ENCODE measurements at places on chromosomes 11 and 22.

DNA sequence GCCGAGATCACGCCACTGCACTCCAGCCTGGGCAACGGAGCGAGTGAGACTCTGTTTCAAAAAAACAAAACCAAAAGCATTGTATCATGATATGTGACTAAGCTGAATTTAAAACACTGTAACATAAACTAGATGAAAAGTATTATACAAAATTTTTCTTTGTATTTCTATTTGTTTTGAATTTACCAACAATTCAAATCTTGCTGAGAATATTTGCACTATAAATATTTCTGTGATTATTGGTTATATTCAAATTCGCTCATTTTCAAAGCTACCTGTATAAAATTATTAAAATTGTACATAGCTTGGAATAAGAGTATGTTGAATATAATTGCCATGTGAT, 101.9 kb upstream of the SERPIND1 start:
- DNase-seq = no peak

DNA sequence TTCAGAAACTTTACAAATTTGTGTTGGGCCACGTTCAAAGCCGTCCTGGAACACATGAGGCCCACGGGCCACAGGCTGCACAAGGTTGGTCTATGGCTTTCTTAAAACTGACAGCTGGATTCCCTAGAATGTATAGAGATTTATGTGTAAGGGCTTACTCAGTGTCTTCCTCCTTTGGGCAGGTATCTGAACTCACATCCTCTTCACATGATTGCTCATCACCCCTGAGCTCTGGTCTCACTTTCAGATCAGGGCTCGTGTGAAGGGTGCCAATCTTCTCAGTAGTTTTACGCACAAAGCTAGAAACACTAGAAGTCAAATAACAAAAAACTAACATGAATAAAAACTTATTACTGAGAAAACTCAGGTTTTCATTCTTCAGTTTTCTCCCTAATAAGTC, 27.1 kb downstream of the HPS5 start:
- DNase-seq = no peak

DNA sequence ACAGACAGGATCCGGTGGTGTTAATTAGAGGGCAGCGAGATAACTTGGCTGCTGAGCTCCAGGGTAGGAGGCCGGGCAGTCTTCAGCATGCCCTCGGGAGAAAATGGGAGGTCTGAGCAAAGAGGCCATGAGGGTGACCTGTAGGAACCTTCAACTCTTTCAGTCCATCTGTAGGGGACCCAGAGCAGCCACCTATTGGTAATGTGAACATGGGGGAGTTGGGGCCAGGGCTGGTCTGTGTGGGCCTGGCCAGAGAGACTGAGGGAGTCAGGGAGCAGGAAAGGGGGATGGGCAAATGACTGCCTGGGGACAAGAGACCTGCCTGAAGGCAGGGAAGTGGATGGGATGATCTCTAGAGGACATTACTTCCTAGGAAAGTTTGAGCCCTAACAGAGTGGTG, 101.0 kb upstream of the NNMT start:
- no peak for DNase-seq

DNA sequence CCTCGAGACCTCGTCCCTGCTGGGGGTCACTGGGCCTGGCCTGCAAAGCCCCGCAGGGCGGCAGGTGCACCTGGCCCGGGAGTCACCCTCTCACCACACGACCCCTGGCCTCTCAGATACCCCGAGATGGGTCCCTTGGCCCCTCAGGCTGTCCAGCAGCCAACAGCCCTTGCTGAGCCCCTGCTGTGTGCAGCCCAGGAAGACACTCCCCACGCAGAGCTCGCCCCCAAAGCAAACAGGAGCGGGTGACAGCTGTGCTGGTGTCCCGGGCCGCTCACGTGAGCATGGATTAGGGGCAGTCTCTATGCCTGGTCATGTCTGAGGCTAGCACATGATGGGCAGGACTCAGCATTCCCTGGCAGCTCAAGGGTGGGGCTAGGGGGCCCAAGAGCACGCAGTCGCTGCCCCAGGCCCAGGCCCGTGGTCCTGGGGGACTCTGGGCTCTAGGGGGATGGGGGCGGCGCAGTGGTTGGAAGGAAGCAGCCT, 31.3 kb downstream of the WNT7B start:
- DNase-seq = no peak

DNA sequence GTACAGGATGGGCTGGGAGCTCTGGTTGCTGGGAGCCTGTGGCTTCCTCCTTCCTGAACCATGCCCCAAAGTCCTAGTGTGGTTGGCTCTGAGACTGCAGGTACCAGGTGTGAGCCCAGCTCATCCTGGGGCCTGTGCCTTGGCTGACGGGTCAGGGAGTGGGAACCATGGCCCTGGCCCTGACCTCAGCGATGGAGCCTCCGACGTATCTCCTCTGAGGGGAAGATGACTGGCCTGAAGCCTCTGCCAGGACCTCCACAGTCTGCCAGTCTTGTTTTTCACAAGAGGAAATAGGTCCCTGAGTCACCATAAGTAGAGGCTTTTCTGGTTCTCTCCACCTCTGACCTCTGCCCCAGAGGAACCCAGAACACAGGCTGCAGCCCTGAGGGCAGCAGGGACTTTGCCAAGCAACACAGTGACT, 3.4 kb downstream of the RCE1 start:
- DNase-seq = no peak

GRCh38 chr22:37418627-37419369, 8.5 kb downstream of the ELFN2 start:
- no peak for DNase-seq

DNA sequence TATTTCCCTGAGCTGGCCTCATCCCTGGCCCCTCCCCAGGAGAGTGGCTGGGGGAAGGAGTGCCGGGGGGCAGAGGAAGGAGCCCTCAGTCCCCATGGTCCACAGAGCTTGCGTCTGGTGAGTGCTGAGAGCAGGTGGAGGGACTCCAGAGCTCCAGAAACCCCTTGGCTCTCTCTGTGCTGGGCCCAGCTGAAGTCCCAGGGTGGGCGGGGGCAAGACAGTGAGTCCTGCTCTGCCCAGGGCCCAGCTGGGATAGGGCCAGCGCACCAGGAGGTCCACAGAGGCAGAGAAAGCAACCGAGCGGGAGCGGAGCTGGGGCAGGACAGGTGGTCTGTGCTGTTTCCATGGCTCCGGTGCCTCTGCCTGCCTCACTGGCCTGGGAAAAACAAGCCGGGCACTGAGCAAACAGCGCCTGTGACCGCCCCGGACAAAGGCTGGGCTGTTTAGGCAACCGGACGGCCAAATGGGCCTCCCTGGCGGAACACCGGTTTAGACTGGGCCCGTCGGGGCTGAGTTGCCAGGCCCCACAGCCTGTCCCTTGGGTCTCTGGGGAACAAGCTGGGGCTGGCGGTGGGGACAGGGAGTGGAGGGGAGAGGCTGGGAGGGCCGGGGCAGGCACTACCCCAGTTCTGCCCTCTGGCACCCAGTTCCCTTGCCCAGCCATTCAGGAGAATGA, 34.1 kb upstream of the WNT7B start:
- DNase-seq = no peak

- peak; percentile 33 for DNase-seq
These were observed 37.2 kb downstream of the SLC35F2 start for GRCh38 chr11:107821199-107821927.

GRCh38 chr11:905952-906351, 4.7 kb downstream of the CHID1 start:
- DNase-seq = no peak

DNA sequence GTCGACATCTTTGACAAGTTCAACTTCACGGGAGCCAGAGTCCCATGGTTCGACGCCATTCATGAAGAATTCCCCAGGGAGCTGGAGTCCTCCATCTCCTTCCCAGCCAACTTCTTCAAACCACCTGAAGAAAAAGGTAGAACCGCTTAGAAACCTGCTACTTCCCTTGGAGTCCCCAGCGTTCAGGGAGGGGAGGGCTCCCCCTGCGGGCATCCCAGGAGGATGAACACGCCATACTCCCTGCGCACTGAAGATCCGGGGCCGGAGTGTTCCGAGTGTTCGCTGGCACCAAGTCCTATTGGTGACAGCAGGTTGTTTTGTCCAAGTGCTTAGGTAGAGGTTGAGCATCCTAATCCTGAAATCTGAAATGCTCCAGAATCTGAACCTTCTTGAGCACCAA, 51.7 kb upstream of the PRODH start:
- peak; percentile 43 for DNase-seq

- no peak for DNase-seq
These were observed at the start of gene PNPLA2 for GRCh38 chr11:818396-819128. PNPLA2 (plus strand) TSS chr11:818914; CDS start chr11:819719, 805 bp downstream.

DNA sequence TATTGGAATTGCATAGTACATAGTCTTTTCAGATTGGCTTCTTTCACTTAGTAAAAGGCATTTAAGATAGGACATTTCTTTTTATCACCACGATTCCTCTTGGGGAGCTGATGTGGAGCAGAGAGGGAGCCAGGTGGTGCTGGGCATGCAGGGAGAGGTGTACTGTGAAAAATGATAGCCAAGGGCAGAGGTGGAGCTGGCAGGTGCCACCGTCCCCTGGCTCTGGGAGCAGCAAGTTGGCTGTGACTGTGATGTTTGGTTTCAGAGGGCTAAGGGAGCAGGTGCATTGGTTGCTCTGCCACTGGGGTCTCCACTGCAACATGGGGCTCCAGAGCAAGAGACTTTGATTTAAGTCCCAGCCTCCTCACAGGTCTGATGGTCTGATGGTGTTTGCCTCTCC, 16.5 kb downstream of the SGSM1 start:
- DNase-seq = no peak

- DNase-seq = no peak
These were observed 59.1 kb downstream of the IGLL1 start for GRCh38 chr22:23520863-23521440.

DNA sequence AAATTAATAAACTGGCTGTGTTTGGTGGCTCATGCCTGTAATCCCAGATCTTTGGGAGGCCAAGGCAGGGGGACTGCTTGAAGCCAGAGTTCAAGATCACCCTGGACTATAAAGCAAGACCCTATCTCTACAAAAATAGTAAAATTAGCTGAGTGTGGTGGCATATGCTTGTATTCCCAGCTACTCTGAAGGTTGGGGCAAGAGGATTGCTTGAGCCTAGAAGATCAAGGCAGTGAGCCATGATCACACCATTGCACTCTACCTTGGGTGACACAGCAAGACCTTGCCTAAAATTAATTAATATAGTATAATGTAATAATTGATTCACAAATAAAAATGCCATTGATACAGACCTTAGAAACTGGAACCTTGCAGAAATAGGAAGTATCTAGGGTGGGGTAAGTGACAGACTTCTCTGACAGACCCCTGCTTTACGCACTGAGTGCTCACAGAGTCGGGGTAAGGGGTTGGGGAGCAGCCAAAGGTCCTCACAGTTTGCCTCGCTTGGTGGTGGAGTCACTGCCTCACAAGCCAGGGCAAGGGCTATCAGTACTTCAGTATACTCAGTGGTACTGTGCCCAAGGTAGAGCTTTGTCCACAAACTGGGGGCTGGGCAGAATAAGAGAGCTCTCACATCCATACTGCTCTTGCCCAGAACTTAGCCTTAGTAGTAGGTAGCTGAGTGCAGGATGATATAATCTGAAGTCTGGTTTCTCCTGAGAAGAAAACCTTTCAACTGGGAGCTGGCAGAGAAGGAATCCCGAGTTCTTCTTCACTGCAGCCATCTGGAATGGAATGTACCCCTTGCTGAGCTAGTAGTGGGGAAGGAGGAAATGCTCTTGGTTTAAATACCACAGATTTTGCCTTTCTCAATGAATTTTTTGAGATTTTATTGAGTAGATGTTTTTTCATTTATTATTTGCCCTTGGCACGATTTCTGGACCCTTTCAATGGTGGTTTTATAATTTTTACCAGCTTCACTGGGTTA, 65.5 kb downstream of the EMSY start:
- no peak for DNase-seq

All from T47D (cell line).